ENCODE measurements at places on chromosomes 6 and 20.

GRCh38 chr6:153392156-153392555 is 261.1 kb upstream of the RGS17 start:
- DNase-seq: no peak

GRCh38 chr6:84762220-84763002 is 2.0 kb downstream of the TBX18 start:
- DNase-seq: no peak

GRCh38 chr20:33524261-33524660 is 34.4 kb downstream of the CBFA2T2 start:
- no peak for DNase-seq

- DNase-seq: no peak
Observed at GRCh38 chr20:35106827-35107380, 14.3 kb upstream of the TRPC4AP start.
